Stimulated activated CD8-positive, alpha-beta memory T cell treated with anti-CD3 and anti-CD28 coated beads, Interleukin-7, amount 100 ng/mL, for 1 hour (primary cell): ENCODE measurements at places on chromosomes 1 and 21.

DNA sequence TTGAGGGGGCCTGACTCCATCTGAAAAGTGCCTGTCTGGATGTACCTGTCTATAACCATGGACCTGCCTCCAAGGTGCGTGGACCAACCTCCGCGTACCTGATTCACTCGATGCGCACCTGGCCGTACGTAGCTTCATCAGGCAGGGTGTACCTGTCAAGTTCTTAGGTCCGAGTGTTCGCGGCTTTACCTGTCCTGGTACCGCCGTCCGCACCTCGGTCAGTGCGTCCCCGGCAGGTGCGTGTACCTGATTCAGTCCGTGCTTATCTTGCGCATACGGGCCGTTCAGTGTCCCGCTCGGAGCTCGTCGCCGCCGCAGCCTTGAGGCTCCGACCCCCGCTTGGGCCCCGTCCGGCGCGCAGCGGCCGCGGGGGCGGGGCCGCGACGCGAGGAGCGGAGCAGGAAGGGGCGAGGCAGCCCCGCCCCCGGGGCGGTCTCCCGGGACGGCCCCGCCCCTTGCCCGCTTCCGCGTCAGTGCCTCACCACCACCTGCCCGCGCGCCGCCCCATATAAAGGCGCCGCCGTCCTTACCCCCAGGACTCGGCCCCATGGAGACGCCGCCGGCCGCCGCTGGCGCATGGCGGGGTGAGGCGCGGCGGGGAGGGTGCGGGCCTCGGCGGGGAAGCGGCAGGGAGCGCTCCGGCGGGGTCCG lies at the start of gene ZC3H12A:
Gene ZC3H12A (plus strand): TSS at position 535 of the 651 bp plus-strand sequence. CDS start 917 bp downstream, outside the sequence.
- peak; percentile 82 for DNase-seq

GRCh38 chr1:55685560-55685959 lies 470.4 kb upstream of the USP24 start:
- no peak for DNase-seq

DNA sequence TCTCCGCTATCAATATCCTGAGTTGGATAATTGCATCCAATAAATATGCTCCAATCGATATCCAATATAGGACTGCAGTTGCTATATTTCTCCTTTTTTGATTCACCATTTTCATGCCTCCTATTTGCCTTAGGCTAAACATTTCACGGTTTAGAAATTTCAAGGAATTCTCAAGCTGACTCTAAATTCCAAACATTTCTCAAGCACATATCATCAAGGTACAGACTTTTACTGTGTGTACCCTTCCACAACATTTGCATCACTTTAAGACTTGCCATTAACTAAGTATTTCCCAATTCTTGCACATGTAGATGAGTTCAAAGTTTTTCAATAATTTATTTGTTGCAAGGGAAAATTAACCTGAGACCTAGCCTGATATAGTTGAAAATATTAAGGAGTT lies 795.2 kb upstream of the TMPRSS15 start:
- DNase-seq: no peak

DNA sequence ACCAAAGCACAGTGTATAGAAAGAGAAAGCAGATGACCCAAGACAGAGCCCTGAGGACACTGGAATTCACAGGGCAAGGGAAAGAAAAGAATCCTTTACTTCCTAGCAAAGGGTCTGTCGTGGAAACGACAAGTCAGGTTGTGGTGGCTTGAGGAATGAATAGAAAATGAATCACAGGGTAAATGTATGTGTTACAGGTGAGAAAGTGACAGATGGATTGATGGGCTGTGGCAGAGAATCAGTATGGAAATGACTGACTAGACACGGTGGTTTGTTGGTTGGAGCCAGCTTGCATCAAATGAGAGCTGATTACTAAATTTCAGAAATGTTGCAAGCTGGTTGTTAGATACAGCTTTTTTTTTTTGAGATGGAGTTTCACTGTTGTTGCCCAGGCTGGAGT lies 46.9 kb downstream of the PTP4A2 start:
- DNase-seq: no peak

DNA sequence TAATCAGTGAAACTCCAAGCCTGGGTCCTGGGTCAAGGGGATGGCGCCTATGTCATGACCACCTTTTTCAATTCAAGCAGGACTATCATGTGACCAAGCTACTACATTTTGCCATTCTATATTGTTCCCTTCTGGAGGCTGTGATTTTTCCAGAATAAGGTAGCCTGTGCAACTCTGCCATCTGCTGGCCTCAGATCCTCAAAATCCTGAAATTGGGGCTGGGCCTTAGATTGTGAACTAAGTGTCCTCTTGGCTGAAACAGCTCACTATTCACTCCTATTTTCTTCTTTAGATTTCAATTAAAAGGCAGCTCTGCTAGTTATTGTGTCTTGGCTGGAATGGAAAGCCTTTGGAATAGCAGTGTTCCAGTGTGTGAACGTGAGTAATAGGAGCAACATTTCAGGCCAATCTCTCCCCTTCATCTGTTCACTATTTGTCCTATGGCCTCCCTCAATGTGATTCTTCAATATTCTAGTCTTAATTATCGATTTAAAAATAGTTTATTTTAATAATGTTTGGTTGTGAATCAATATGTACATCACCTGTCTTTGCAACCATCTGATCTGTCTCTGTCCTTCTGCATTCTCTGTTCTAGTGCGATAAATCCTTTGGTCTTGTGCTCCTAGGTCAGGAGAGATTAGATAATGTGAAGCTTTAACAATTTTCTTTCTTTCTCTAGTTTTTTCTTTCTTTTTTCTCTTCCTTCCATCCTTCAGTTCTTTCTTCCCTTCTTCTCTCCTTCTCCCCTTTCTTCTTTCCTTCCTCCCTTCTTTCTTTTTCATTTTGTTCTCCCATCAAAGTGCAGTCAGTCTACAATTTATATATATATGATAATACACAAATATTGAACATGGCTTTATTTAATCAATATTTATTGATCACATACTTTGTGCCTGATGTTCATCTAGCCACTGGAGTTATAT lies 69.8 kb downstream of the CR1 start:
- no peak for DNase-seq

GRCh38 chr1:225544263-225544662 lies 108.7 kb downstream of the ENAH start:
- DNase-seq: no peak

DNA sequence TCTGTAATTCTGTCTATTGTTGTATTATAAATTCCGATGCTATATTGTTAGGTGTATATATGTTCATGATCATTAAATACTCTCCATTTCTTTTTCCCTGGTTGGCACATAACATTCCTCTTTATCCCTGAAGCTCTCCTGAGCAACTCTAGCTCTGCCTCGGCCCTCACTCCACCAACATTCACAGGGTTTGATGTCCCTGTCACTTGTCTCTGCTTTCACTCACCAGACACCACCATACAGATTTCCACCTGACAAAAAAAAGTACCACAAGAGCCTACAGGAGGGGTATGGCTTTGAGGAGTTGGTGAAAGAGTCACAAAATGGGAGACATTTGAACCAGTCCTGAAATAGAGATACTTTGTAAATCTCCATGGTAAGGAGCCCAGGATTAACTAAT lies 8.8 kb upstream of the TSPEAR start:
- DNase-seq: no peak

DNA sequence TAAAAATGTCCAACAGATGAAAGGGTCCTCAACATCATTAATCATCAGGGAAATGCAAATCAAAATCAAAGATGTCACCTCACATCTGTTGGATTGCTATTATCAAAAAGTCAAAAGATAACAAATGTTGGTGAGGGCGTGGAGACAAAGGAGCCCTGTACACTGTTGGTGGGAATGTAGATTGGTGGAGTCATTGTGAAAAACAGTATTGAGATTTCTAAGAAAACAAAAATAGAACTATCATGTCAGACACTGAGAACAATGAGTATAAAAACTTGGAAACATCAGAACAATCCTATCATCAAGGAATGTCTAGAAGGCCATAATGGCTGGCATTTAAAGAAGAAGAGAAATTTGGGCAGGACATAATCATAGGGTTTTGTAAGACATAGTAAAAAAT lies 209.2 kb upstream of the PTGFR start:
- no peak for DNase-seq

GRCh38 chr1:168114845-168115244 lies 21.9 kb downstream of the GPR161 start:
- DNase-seq: no peak

DNA sequence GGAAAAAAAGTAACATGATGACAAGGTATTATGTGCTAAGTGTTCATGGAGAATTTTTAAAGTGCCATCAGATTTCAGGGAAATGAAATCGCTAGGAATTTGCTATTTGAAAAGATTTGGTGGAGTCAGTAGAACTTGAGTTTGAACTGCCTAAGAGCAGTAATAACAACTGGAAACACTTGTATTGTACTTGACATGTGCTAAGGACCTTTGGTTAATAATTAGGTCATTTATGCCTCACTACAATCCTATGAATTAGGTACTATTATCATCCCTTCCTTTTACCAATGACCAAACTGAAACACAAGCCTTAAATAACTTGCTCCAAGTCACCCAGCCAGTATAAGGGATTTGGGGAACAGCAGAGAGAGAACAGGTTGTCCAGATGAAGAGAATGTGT lies 133.4 kb downstream of the NTNG1 start:
- DNase-seq: no peak

GRCh38 chr1:203142684-203143408 lies 15.3 kb downstream of the ADORA1 start:
- DNase-seq: no peak

DNA sequence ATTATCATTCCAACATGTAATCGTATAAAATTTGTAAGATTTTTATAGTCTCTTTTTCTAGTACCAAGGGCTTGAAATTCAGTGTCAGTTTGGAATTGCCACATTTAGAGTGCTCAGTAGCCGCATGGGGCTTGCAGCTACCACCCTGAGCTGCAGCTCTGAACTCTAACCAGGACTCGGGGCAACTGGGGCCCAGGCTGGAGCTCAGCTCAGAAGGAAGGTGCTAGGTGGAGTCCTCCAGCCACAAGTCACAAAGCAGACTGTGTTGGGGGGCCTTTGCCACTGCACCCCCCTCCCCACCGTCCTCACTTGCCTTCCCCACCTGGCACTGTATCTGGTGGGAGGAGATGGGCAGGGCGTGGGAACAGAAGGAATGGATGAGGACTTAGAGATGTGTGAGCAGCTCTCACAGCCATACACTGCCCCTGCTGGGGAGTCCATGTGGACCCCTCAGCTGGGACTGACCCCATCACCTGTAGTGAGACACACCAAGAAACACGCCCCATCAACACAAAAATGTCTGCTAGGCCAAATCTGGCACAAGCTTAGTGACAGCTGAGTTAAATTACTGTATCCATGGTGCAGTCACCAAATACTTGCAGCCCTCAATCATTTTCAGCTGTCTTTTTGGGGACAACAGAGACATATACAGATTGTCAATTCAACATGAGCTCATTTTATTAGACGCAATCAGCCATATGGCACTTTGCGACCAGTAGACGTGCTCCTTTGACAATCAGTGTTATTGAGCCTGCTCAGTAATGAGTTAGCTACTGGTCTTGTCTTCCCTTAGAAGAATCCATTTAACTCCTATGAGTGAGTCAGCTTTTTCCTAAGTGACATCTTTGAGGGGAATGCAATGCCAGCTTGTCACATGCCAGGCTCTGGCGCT lies 241.7 kb upstream of the RAB4A start:
- no peak for DNase-seq

- no peak for DNase-seq
These were observed 21.6 kb upstream of the CCDC27 start for GRCh38 chr1:3730543-3731247.

DNA sequence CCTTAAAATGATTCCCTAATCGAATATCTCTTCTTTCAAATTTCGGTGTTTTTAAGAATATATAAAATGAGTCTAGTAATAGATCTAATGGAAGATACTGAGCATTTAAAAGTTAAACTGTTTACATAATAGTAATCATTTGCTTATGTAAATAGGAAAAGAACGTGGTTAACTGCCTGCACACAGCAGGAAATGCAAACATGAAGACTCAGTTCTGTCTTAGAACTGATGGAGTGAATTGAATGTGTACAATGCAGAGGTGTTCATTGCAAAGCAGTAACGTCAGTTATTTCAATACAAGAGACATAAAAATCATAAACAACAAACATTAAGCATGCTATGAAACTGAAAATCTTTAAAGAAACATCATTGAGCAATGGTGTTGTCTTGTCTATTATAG lies 359.4 kb upstream of the ADAMTS5 start:
- DNase-seq: no peak

DNA sequence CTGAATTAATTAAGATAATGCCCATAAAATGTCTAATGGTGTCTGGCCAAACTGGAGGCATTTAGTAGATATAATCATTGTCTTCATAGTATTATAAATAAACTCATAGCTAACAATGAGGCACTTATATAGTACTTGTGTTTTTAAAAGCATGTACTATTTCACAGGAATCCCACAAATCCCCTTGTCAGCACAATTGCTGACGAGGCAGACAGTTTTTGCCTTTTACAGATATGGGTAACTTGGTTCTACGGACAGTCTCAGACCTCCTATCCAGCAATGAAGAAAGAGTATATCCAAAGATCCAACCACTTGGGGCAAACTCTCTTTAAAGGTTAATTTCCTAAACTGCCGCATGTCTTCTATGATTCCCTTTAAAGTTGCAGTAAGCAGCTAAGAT lies 73.7 kb downstream of the ATP1B1 start:
- DNase-seq: no peak

- no peak for DNase-seq
These were observed 190.9 kb upstream of the ADGRL4 start for GRCh38 chr1:79197421-79197820.

DNA sequence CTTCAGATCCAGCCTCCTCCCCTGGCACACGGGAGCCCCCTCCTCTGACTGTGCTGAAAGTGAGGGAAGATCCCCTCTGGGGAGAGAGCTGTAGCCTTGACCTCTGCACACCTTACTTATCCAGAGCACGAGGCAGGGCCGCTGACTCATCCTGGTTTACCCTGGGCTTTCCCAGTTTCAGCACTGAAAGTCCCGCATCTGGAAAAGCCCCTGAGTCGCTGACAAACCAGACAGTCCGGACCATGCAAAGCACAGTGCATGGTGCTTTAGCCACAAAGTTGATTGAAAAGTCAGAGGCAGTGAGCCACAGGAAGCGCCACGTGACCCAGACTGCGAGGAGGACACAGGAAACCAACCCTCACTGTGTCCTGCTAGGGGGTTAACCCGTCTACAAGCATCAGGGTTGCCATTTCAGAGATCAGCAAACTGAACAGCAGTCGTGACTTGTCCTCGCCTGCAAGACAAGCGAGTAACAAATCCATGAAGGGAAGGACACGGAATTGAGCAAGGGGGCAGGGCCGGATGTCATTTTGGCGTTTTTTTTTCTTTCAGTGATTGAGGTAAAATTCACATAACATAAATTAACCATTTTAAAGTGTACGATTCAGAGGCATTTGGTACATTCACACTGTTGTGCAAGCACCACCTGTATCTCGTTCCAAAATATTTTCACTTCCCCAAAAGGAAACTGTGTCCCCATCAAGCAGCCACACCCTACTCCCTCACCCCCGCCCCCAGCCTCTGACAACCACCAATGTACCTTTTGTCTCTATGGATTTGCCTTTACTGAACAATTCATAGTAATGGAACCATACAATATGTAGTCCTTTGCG lies 19.9 kb upstream of the IFNGR2 start:
- peak; percentile 46 for DNase-seq

DNA sequence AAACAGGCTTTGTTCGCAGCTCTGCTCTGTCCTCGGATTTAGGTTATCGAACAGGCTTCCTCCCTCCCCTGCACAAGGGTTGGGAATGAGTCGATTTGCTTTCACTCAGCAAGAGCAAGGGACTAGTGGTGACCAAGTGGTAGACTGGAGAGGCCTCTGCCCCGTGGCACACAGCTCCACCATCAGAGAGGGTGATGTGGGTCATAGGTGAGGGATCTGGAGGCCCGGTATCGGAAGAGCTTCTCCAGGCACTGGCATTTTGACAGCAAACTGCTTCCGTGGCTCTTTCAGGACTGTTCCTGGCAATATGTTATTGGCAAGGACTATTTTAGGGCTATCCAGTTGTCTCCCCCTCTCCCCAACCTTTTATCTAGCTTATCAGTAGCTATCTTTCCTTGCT lies 3.1 kb upstream of the ELF3 start:
- DNase-seq: no peak
